B cell (primary cell): ENCODE measurements at places on chromosomes 11 and 22. TPM values are rescaled to one million over a fixed set of nuclear protein-coding genes. Genes with fewer than 3 reads are reported as not detected.

The SLC25A45 gene
- 50.8 and 80.6 TPM in 2 replicates for polyA plus RNA-seq

The MRGPRX3 gene
- polyA plus RNA-seq, result not detected in 2 replicates

- H3K4me1 ChIP-seq, result no peaks in the 10 kb centered on the region
- no peaks in the 10 kb centered on the region for H3K27me3 ChIP-seq
- no peak overlapping the region for H3K4me3 ChIP-seq
- H3K36me3 ChIP-seq, result peaks cover 10% of the 10 kb centered on the region
Observed at GRCh38 chr11:43747130-43747802, 66.7 kb downstream of the HSD17B12 start.

The APOA5 gene
- polyA plus RNA-seq, result not detected in 2 replicates

The B3GAT1 gene
- 0.06 and 0.14 TPM in 2 replicates for polyA plus RNA-seq

DNA sequence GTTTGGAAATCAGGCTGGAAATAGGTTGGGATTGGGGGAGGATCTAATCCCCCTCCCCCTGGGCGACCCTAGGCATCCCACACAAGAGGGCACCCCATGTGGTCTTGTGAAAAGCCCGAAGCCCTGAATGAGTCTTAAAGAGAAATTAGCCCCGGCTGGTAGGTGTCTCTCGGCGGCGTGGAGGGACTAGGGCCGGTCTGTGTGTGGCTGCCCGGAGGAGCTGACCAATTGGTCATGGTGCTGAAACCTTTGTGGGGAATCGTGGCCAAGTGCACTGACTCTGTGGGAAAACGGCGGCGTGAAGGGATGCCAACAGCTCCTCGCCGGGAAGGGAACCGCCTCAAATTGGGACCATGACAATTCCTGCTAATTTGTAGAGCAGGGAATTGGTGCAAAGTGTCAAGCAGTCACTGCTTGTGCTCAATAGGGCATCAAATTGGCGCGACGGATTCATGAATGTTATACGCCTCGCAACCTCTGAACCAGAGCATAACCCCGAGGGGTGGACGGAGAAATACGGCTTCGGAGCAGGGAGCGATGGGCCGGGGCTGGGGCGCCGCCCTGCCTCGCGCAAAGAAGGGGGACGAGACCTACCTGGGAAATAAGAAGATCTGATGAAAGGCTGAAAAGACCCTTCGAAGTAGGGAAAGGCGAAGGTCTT, 1.5 kb downstream of the DBX1 start:
- H3K36me3 ChIP-seq, result no peaks in the 10 kb centered on the region
- no peak overlapping the region for H3K4me3 ChIP-seq
- H3K27me3 ChIP-seq, result peaks cover 90% of the 10 kb centered on the region
- peak; percentile 21 for DNase-seq
- H3K27ac ChIP-seq, result no peak overlapping the region
- H3K4me1 ChIP-seq, result peaks cover 23% of the 10 kb centered on the region

DNA sequence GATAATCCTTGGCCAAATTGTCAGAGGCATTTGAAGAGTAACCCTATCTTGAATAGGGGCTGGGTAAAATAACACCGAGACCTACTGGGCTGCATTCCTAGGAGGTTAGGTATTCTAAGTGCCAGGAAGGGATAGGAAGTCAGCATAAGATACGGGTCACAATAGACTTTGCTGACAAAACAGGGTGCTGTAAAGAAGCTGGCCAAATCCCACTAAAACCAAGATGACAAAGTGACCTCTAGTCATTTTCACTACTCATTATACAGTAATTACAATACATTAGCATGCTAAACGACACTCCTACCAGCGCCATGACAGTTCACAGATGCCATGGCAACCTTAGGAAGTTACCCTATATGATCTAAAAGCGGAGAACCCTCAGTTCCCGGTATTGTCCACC, 964 bp upstream of the REXO2 start:
- no peak overlapping the region for H3K27ac ChIP-seq
- H3K27me3 ChIP-seq, result no peaks in the 10 kb centered on the region
- no peak overlapping the region for H3K4me3 ChIP-seq
- DNase-seq, result no peak

- no peaks in the 10 kb centered on the region for H3K27me3 ChIP-seq
- no peaks in the 10 kb centered on the region for H3K4me1 ChIP-seq
- no peaks in the 10 kb centered on the region for H3K36me3 ChIP-seq
Observed at GRCh38 chr11:80617156-80617555, 1176.3 kb upstream of the TENM4 start.

The RIMBP3C gene
- 0.10 and 0.22 TPM in 2 replicates for polyA plus RNA-seq

DNA sequence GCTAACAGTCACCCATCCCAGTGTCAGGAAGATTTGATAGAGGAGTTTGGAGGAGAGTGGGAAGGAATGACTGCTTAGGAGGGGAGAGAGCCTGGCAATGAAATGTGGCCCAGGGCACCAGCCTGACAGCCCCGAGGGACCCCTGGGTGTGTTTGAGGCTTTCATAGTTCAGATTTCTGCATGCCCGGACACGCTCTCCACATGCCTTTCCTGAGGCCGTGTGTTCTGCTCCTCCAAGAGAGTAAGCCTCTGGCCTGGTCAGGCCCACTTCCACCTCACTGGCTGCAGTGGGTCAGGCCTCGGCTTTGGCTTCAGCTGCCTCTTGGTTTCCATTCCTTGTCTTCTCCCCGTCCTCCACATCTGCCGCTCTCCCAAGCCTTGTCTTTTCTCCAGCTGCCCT, 78.4 kb downstream of the C22orf31 start:
- H3K36me3 ChIP-seq, result no peaks in the 10 kb centered on the region
- H3K27ac ChIP-seq, result no peak overlapping the region
- peaks cover 5% of the 10 kb centered on the region for H3K27me3 ChIP-seq
- no peaks in the 10 kb centered on the region for H3K4me1 ChIP-seq

DNA sequence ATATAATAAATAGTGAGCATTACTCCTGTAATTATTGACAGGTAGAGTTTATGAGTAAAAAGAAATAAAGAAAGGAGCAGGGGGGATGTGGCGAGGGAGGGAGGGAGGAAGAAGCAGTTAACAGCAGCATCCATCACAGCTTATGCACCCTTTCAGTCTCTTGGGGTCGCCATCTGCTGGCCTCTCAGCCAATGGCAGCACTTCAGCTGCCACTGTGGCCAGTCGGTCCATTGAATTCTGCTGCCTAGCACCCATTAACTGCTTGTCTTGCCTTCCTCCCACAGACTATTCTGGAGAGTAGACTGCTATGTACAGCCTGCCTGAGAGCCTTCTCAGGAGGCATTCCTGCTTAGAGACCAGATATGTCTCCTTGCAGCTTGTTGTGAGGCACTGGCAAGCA, 388.3 kb downstream of the TENM4 start:
- no peaks in the 10 kb centered on the region for H3K27me3 ChIP-seq
- no peak overlapping the region for H3K4me3 ChIP-seq
- H3K4me1 ChIP-seq, result no peaks in the 10 kb centered on the region
- H3K27ac ChIP-seq, result no peak overlapping the region
- no peak for DNase-seq
- no peaks in the 10 kb centered on the region for H3K36me3 ChIP-seq

The THY1 gene
- polyA plus RNA-seq, result not detected in 2 replicates

- DNase-seq, result no peak
- no peaks in the 10 kb centered on the region for H3K36me3 ChIP-seq
- H3K4me3 ChIP-seq, result no peak overlapping the region
- no peaks in the 10 kb centered on the region for H3K27me3 ChIP-seq
- H3K27ac ChIP-seq, result no peak overlapping the region
Observed at GRCh38 chr11:57457643-57458023, 2.7 kb upstream of the RTN4RL2 start.

- no peak overlapping the region for H3K27ac ChIP-seq
- H3K4me1 ChIP-seq, result no peaks in the 10 kb centered on the region
- H3K36me3 ChIP-seq, result no peaks in the 10 kb centered on the region
- DNase-seq, result no peak
- no peaks in the 10 kb centered on the region for H3K27me3 ChIP-seq
- no peak overlapping the region for H3K4me3 ChIP-seq
Observed at GRCh38 chr11:102678022-102678421, 27.5 kb downstream of the MMP27 start.

DNA sequence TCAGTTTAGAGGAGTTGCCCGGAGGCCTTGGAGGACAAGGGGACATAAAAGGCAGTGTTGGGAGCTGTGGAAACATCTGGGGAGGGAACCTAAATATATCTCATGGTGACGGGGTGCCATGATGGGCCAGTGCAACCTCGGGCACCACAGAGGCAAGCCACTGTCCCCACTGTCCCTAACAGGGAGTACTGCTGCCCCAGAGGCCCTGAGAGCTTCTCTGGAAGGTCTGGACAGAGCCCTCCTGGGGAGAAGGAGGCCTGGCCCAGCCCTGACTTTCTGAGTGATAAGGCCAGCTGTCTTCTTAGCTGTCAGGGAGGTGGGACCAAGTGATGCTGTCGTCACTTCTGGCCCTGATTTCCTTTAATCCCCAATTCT, 5.5 kb upstream of the P2RY6 start:
- no peak overlapping the region for H3K27ac ChIP-seq
- no peak overlapping the region for H3K4me3 ChIP-seq
- H3K27me3 ChIP-seq, result no peaks in the 10 kb centered on the region

GRCh38 chr22:33111491-33111890, 53.3 kb upstream of the SYN3 start:
- peaks cover 9% of the 10 kb centered on the region for H3K4me1 ChIP-seq
- H3K27ac ChIP-seq, result no peak overlapping the region
- no peak overlapping the region for H3K4me3 ChIP-seq
- no peaks in the 10 kb centered on the region for H3K36me3 ChIP-seq

GRCh38 chr22:26711205-26711963, 54.0 kb downstream of the MIAT start:
- H3K36me3 ChIP-seq, result peaks cover 47% of the 10 kb centered on the region
- DNase-seq, result no peak
- H3K4me3 ChIP-seq, result no peak overlapping the region
- no peak overlapping the region for H3K27ac ChIP-seq
- no peaks in the 10 kb centered on the region for H3K4me1 ChIP-seq
- no peaks in the 10 kb centered on the region for H3K27me3 ChIP-seq

The RFPL1 gene
- not detected in 2 replicates for polyA plus RNA-seq

The LRP5 gene
- 1.7 and 2.4 TPM in 2 replicates for polyA plus RNA-seq

The RSF1 gene
- polyA plus RNA-seq, result 4.8 and 17.2 TPM in 2 replicates

DNA sequence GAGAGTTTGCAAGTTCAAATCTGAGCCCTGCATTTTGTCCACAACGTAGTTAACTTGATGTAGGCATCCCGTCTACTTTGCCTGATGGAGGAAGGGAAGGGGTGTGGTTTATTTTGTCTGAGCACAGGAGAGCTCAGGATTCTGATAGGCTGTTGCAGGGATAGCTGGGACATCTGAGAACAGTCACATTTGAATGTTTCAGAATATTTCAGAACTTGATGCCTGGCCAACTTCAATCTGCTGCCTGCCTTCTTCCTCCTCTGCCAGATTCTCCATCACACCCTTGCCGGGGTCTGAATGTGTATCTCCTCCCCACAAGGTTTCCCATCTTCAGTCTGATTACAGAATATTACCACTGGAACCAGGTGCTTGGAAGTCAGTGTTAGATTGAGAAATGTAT, 51.6 kb downstream of the NTM start:
- H3K27ac ChIP-seq, result no peak overlapping the region
- H3K27me3 ChIP-seq, result no peaks in the 10 kb centered on the region
- H3K36me3 ChIP-seq, result no peaks in the 10 kb centered on the region
- no peak overlapping the region for H3K4me3 ChIP-seq
- no peak for DNase-seq
- no peaks in the 10 kb centered on the region for H3K4me1 ChIP-seq

DNA sequence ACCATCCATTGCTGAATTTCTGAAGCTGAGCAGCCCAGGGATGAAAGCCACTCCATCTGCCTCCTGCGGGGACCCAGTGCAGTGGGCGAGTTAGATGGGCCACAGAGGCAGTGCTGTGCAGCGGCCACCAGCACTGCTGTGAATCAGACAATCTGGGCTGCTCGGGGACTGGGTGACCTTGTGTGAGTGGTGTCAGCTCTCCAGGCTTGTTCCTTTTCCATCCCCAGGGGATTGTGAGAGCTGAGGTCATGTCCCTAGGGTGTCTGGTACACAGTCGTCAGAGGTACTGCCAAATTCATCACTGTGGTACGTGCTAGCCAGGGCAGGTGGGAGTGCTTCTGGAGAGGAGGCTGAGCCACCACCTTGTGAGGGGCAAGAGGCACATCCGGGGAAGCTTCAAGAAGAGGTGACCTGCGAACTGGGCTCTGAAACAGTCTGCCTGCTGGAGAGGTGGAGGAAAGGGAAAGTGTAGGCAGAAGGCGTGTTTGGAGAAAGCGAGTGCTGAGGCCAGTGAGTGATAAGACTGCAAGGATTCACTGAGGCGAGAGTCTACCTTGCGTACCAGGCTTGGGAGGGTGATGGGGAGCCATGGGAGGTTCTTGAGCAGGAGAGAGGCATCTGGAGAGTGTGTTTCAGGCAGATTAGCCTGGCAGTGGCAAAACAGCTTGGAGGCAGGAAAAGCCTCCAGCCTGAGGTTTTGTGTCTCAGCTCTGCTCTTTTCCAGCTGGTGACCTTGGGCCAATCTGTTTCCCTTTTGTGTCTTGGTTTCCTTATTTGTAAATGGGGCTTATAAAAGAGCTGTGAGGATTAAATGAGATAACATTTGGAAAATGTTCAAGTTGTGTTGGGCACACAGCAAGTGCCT, 22.7 kb downstream of the CACNA1I start:
- H3K27ac ChIP-seq, result no peak overlapping the region
- DNase-seq, result no peak
- no peak overlapping the region for H3K4me3 ChIP-seq
- H3K36me3 ChIP-seq, result no peaks in the 10 kb centered on the region
- peaks cover 41% of the 10 kb centered on the region for H3K27me3 ChIP-seq

DNA sequence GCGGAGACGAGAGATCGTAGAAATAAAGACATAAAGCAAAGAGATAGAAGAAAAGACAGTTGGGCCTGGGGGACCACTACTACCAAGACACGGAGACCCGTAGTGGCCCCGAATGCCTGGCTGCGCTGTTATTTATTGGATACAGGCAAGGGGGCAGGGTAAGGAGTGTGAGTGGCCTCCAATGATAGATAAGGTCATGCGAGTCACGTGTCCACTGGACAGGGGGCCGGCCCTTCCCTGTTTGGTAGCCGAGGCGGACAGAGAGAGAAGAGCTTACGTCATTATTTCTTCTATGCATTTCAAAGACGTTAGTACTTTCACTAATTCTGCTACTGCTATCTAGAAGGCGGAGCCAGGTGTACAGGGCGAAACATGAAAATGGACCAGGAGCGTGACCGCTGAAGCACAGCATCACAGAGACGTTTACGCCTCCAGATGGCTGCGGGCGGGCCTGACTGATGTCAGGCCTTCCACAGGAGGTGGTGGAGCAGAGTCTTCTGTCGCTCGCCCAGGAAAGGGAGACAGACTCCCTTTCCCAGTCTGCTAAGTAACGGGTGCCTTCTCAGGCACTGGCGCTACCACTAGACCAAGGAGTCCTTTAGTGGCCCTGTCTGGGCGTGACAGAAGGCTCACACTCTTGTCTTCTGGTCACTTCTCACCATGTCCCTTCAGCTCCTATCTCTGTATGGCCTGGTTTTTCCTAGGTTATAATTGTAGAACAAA, 24.8 kb downstream of the PPP6R2 start:
- H3K36me3 ChIP-seq, result peaks cover 4% of the 10 kb centered on the region
- H3K4me1 ChIP-seq, result no peaks in the 10 kb centered on the region
- no peaks in the 10 kb centered on the region for H3K27me3 ChIP-seq
- H3K27ac ChIP-seq, result no peak overlapping the region
- no peak for DNase-seq

DNA sequence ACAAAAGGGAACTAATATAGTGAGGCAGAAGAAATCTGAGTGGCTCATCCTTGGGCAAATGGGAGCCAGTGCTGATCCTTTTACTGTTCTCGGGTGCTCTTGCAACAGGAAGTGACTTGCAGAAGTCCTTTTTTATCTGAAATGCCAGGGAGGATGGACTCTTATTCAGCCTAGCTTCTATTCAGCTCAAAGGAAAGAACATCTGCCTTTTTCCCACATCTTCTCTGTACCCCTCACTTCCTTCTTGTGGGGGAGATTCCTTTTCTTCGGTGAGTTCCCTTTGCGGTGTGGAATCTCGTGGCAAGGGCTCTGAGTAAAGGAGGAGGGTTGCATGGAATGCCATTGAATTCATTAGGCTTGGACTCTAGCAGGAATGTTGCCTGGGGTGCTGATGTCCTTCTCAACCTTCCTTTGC, 76.2 kb downstream of the ZBTB16 start:
- no peak overlapping the region for H3K27ac ChIP-seq
- DNase-seq, result no peak
- H3K36me3 ChIP-seq, result no peaks in the 10 kb centered on the region
- H3K4me3 ChIP-seq, result no peak overlapping the region
- H3K27me3 ChIP-seq, result peaks cover 3% of the 10 kb centered on the region
